Calu3 (cell line): ENCODE measurements at places on chromosomes 3 and 15.

DNA sequence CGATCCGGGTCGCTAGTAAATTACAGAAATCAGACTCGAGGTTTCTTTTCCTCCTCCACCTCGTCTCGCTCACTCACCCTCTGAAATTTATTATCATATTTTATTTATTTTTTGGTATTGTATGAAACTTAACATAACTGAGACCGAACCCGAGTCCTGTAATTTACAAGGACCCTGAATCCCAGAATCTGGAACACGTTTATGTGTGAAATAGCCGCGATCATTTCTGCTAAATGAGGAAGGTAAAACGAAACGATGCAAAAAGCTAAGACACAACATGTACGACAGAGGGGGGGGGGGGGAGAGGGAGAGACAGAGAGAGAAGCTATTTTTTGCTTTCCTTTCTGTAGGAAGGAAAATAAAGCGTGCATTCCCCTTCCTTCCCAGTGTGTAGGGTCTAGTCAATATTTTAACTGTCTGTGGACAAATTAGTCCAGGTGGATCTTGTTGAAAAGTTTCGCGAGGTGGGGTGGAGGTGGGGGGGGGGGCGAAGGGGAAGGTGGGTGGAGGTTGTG, 1.6 kb downstream of the BBX start:
- DNase-seq: no peak

DNA sequence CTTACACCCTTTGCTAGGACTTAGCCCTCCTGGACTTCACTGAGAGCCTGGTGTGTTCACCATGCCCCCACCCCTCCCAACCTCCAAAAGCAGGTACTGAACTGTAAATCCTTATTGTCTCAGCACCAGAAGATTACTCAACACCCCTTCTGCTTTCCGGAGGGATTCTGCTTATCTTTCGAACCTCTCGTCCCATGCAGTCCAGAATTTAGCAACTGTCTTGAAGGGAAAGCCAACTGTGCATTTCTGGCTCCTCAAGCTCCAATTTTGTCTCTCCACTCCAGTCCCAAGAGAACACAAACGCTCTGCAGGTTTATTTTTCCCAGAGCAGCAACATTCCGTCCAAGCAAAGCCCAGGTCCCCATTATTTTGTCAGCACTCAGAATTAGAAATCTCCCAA, 49.6 kb downstream of the RFTN1 start:
- no peak for DNase-seq

DNA sequence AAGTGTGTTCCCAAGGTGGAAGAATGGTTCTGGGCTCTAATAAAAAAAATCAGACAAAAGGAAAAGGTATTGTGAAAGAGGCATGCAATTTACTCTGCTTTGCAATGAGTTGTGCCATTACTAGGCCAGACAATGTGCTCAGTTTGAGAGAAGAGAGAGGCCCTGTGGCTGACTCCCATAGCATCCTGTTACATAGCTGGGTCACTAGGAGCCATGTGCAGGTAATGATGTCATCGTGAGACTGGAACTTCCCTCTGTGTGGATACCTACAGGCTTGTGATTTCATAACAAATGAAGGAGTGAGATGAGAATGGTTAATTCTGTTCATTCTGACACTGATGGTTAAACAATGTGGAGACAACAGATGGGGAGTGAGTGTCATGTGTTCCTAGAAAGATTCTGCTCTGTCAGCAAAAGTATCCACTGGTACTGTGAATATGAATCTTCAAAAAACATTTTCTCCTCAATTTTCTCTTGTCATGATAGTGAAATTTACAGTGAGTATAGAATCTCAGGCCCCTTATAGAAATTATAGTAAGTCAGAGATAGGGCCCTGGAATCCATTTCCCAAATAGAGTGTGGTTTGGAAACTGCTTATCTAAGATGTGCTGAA, 648.7 kb upstream of the DPPA4 start:
- DNase-seq: no peak

DNA sequence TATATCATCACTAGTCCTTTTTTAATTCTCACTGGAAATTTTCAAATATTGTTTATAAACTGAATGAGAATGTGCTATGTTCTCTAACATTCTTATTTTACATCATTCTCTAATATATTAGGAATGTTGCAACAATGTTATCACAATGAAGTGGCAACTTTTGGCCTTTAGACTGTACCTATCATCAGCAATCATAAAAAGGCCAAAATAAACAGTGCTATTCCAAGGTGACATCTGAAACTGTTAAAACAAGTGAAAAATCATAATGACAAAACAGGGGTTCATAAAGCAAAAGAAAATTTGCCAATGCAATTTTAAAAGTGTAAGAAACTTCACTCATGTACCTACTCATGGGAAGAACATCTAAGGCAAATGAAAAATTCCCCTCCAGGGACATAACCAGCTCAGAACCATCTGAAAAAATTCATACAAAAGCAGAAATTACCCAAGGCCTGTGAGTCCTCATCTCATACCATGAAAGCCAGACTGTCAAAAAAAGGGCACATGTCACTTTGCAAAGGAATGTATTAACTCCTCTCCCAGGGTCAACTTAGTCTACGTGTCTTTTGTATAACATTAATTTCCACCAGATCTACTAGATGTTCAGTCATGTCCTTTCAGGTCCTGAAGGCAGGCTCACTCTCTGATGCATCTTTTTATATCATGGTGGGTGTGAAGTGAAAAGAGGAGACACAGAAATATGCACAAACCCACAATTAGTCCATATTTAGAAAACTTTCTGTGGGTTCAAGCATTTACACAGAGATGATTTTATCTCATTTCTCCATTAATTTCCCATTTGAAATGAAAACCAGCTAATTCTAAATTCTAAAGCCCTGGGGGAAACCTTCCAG, 211.9 kb downstream of the CBLB start:
- no peak for DNase-seq

DNA sequence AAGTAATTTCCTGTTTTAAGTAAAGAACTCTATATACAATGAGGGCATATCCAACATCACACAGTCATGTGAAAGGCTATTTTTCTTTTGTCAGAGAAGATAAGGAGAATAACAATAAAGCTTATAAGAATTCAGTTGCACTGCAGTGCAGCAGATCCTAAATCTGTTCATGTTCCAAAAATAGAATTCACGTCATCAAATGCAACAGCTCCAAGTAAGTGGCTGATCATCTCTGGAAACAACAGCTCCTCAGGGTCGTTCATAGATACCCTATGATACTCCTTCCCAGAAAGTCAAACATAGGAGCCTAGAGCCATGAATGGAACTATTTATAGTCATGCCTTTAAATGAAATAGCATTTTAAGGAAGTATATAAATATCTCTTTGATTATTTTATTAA, 100.2 kb downstream of the FMN1 start:
- no peak for DNase-seq

DNA sequence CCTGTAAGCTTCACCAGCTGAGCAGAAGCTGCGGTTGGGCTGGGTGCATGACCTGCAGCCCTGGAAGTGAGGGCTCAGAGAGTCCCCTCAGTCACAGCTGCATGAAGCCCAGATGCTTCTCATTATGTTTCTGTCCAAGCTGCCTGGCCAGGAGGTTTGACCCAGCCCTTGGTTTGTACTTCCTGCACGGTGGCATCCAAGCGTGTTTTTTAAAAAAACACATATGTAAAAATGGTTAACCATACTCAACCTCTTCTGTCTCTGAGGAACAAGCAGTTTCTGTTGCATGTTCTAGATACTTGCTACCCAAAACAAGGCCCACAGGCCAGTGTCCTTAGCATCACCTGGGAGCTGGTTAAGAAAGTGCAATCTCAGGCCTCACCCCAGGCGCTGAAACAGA, 76.0 kb upstream of the ATP10A start:
- DNase-seq: no peak

DNA sequence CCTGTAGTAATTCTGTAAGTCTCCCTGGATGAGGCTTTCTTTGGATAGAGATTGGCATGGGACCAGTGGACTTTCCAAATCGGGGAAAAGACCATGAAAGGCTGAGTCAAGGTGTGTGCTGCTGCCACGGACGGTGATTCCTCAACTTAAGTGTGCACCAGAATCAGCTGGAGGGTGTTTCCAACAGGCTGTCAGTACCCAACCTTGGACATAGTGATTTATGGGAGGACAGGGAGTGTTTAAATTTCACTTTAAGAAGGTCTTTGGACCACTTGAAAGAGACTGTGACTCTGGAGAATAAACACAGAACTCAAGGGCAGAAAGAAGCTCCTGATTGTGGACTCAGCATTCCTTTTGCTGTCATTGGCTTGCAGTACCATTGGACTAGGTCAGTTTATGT, 20.4 kb upstream of the CHST2 start:
- DNase-seq: no peak

GRCh38 chr15:42171122-42171521, 14.7 kb upstream of the PLA2G4F start:
- no peak for DNase-seq

- no peak for DNase-seq
These were observed 588.0 kb downstream of the TUSC7 start for GRCh38 chr3:117297541-117297940.

GRCh38 chr3:23575697-23576096, 230.1 kb upstream of the UBE2E1 start:
- no peak for DNase-seq

- no peak for DNase-seq
These were observed 10.2 kb upstream of the DLG1 start for GRCh38 chr3:197308591-197308990.

GRCh38 chr3:125156456-125156855, 56.1 kb downstream of the SLC12A8 start:
- DNase-seq: no peak
